ENCODE measurements at places on chromosomes 6 and 20.

GRCh38 chr6:3233321-3233720, 5.9 kb upstream of the TUBB2B start:
- no peak for DNase-seq

GRCh38 chr6:85498596-85499258, 48.8 kb downstream of the NT5E start:
- DNase-seq: no peak

- DNase-seq: no peak
Observed at GRCh38 chr6:17703256-17703694, 3.5 kb downstream of the NUP153 start.

GRCh38 chr20:58818586-58819285, 32.0 kb downstream of the GNAS-AS1 start:
- no peak for DNase-seq

GRCh38 chr6:36368921-36369865, 18.3 kb downstream of the ETV7 start:
- no peak for DNase-seq

GRCh38 chr20:20743511-20744169, 31.2 kb upstream of the RALGAPA2 start:
- no peak for DNase-seq

DNA sequence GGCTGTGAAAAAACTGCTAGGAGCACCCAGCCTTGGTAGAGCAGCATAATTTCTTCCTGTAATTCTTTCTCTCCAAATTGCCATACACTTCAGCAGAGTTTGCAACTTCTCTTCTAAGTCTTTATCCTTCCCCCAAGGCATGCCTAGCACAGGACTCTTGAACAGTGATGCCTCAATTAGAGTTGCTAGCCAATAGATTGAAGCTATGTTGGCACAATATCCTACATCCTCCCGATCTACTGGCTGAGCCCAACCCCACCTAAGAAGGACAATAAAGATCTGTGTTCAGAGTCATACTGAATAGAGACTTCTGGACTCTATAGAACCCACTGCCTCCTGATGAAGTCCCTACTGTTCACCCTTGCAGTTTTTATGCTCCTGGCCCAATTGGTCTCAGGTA, at the start of gene DEFB126:
TSS of gene DEFB126 (plus strand) at position 301 of the 400 bp plus-strand sequence. CDS start at position 340, 39 bp downstream.
- DNase-seq: no peak

GRCh38 chr6:12258591-12259075, 31.5 kb upstream of the EDN1 start:
- DNase-seq: no peak
